ENCODE measurements at places on chromosomes 4 and X.

GRCh38 chr4:107037199-107037584, 1.1 kb upstream of the DKK2 start:
- DNase-seq = peak; percentile 45

DNA sequence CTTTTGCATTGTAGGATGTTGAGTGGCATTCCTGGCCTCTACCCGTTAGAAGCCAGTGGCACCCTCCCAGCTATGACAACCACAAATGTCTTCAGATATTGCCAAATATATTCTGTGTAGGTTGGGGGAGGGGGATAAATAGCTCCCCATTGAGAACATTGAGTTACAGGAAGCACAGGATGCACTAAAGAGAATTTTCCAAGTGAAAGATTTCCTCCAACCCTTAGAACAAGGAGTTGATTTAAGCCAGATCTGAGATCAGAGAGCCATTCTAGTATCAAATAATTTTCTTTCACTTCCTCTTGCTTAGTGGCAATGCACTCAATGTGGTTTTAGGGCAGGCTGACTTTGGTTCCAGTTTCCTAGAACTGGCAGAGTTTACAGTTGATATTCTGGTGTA, 436.6 kb downstream of the C4orf33 start:
- no peak for DNase-seq

- no peak for DNase-seq
Observed at GRCh38 chr4:146522869-146523205, 1.1 kb upstream of the SLC10A7 start.

DNA sequence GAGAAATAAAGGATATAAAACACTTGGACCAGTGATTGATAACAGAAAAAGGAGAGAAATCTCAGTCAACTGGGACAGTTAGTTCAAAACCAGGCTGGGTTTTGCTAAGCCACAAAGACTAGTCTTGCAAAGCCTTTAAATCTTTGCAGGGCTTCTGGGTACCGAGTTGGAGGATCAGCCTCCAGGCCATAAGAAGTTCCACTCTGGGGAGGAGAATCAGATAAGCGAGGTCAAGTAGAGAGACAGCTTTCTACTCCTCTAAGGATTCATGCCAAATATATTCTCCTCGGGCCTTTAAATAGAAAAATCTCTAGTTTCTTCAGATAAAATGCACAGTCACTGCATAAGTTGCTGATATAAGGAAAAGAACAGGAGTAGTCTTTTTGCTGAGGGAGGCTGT, 92.7 kb downstream of the MFAP3L start:
- no peak for DNase-seq

Measured in C1 segment of cervical spinal cord (tissue), 14 donors.